ENCODE measurements at places on chromosomes 12 and 14.

- DNase-seq: no peak
Observed at GRCh38 chr14:64245491-64245890, 48.7 kb downstream of the ESR2 start.

- DNase-seq: no peak
Observed at GRCh38 chr12:76529226-76529918, 30.2 kb downstream of the OSBPL8 start.

DNA sequence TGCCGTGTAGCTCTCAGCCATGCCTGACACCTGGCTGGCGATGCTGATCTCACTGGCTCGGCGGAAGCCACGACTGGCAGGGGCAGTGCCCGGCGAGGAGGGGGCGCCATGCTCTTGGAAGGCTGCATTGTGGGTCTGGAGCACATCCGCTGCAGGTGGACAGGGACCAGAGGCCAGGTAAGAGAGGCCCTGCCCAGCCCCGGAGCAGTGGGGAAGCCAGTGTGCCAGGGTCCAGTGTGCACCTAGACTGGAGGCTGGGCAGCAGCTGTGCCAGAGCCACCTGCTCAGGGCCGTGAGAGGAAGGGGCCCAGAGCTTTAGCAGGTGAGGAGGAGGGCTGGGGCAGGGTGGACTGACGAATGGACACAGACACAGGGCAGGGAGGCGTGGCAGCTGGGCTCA, 10.1 kb downstream of the ARL6IP4 start:
- no peak for DNase-seq

GRCh38 chr14:94100847-94101246, 9.7 kb upstream of the IFI27 start:
- peak; percentile 93 for DNase-seq

Data from GM23248 (cell line).